ENCODE measurements at places on chromosomes 2 and 18.

DNA sequence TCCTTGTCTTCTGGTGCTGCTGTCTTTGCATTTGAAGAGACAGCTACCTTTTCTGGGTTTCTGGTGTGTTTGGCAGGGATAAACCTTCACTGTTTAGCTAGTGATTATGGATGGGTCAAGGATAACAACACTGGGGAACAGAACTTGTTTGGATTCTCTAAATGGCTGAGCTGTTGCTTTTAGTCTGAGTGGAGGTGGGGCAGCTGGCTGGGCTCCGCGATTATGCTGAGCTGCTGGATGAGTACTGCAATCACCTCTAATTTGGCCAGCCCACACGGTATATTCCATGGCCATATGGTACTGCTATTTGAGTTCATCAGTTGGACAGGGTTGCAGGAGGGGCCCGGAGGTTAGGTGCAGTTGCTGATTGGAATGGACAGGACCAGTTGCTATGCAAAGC, 361.6 kb upstream of the TFPI start:
- H3K4me1 ChIP-seq: no peaks in the 10 kb centered on the region
- H3K36me3 ChIP-seq: no peaks in the 10 kb centered on the region
- DNase-seq: no peak
- no peaks in the 10 kb centered on the region for H3K27me3 ChIP-seq
- no peak overlapping the region for H3K4me3 ChIP-seq

DNA sequence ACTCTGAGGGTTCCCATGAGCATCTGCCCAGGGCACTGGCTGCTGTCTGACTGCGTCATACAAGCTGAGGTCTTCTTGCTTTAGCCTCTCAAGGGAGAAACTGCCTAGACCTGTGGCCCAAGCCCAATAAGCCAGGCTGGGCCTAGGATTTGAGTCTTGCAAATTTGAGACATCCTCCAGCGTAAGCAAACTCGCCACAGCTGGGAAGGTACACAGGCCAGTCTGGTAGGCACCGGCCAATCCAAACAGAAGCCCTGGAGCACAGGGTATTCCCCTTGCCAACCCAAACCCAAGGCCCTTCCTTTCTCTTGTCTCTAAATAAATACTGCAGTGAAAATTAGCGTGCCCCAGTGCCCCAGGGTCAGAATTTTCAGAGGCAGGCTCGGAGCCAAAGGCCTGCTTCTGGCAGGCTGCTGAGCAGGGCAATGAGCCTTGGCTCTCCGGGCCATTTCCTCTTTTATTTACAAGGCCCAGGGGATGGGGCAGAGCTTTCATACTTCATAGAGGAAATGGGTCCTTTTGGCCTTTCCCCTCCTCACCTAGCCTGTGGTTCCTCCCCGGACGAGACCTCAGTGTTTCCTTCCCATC, 33.3 kb downstream of the POLR1A start:
- H3K36me3 ChIP-seq: peaks cover 68% of the 10 kb centered on the region
- no peaks in the 10 kb centered on the region for H3K27me3 ChIP-seq
- H3K4me1 ChIP-seq: peaks cover 21% of the 10 kb centered on the region
- no peak overlapping the region for H3K4me3 ChIP-seq
- DNase-seq: no peak

DNA sequence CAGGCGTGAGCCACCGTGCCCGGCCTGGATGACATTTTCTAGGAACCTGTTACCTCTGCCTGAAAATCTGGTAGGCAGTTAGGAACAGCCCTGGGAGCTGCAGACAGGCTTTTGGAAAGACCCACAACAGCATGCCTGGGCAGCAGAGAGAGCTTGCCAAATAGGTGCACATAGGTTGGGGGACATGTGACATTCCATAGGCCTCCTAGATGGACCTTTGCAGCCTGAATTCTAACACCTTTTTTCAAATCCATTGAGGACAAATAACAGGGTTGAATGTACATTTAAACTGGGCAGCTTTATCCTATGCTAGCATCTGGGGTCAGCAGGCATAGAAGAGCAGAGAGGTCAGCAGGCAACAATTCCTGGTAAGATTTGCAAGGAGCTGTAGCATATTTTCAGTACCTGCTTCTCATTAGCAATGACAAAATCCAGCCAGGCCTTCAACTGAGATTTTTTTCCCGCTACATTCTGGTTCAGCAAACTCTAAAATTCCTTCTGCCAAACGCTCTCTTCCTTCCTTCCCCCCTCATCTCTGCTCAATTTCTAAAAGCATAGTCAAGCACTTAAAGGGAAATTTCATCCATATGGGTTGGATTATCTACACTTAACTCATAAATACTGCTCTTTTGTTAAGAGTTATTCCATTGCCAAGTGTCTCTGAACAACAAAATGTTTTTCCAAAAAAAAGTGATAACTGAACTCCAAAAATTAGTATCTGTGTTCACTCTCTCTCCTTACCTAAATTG, 75.2 kb downstream of the SOWAHC start:
- no peak overlapping the region for H3K4me3 ChIP-seq
- no peaks in the 10 kb centered on the region for H3K27me3 ChIP-seq
- H3K4me1 ChIP-seq: peaks cover 45% of the 10 kb centered on the region
- H3K27ac ChIP-seq: peak overlapping the region; percentile 90
- H3K36me3 ChIP-seq: no peaks in the 10 kb centered on the region

DNA sequence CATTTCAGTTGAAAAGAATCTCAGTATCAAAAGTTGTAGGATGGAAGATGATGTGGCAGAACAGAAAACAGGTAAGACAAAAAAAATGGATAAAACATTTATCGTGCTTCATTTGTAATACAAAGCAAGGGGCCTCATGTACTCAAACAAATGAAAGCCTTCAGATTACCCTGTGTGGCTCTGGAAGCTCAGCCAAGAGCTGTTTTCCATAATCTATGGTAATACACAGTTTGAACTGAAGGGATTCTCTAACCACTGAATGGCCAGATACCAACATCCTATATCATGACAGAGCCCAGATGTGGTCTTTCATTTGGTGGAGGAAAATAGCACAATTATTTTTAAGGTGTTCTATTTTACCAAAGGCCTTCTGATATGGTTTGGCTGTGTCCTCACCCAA, 272.1 kb upstream of the RND3 start:
- H3K27ac ChIP-seq: no peak overlapping the region
- peaks cover 3% of the 10 kb centered on the region for H3K4me1 ChIP-seq
- H3K4me3 ChIP-seq: no peak overlapping the region
- H3K36me3 ChIP-seq: no peaks in the 10 kb centered on the region

GRCh38 chr2:233404222-233404621, 49.9 kb downstream of the DGKD start:
- H3K4me1 ChIP-seq: peaks cover 3% of the 10 kb centered on the region
- H3K4me3 ChIP-seq: no peak overlapping the region
- H3K27me3 ChIP-seq: no peaks in the 10 kb centered on the region
- H3K27ac ChIP-seq: no peak overlapping the region
- DNase-seq: peak; percentile 20
- H3K36me3 ChIP-seq: no peaks in the 10 kb centered on the region

DNA sequence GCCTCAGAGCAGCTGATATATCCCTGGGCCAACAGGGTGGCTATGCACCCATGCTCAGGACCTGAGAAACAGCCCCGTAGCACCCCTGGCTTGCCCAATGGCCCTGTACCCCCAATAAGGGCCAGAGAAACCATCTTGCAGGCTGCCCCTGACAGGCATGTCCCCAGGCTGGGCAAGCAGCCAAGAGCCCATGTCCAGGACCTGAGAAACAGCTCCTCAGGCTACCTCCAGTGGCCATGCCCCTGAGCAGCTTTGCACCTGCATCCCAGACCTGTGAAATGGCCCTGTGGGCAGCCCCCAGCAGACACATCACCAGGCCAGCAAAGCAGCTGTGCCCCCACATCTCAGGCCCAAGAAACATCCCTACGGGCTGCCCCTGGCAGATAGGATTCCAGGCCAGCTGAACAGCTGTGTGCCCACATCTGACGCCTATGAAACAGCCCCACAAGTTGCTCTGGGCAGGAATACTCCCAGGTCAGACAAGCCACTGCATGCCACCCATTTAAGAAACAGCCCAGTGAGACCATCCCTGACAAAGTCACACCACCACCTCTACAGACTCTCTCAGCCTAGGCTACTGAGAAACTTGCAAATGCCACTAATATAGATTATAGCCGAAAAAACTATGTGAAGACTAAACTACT, 84.1 kb downstream of the TMEM237 start:
- DNase-seq: peak; percentile 60
- no peaks in the 10 kb centered on the region for H3K36me3 ChIP-seq
- no peak overlapping the region for H3K4me3 ChIP-seq
- H3K27ac ChIP-seq: no peak overlapping the region
